ENCODE measurements at places on chromosomes 3 and 15. TPM values are rescaled to one million over a fixed set of nuclear protein-coding genes. Genes with fewer than 3 reads are reported as not detected.

Gene ROPN1
- total RNA-seq: not detected

Gene SLC28A1
- total RNA-seq: not detected

Gene FILIP1L
- total RNA-seq: 23.8 TPM

Gene SEMA5B
- 0.72 TPM for total RNA-seq

Gene ADAMTS17
- 4.8 TPM for total RNA-seq

Gene GOLGA8T
- total RNA-seq: 0.17 TPM

Gene PLSCR4
- 119 TPM for total RNA-seq

Gene THBS1
- total RNA-seq: 2,745 TPM

Gene KBTBD13
- total RNA-seq: not detected

Gene TMIE
- 0.07 TPM for total RNA-seq

Gene MESP2
- 0.66 TPM for total RNA-seq

Gene NEO1
- total RNA-seq: 28.2 TPM

Gene ARPP21
- 2.4 TPM for total RNA-seq

Gene PAQR5
- 0.03 TPM for total RNA-seq

Gene A4GNT
- not detected for total RNA-seq

Gene EFHB
- 0.72 TPM for total RNA-seq

Gene GP9
- not detected for total RNA-seq

Gene PPARG
- total RNA-seq: 25.3 TPM

Gene BNC1
- 0.91 TPM for total RNA-seq
